ENCODE measurements at places on chromosomes 12 and 14. TPM values are rescaled to one million over a fixed set of nuclear protein-coding genes. Genes with fewer than 3 reads are reported as not detected.
A peak's percentile ranks its signal among the peaks of the same experiment; 100 is the strongest.

FAM90A1 gene
- 0.24 TPM for polyA plus RNA-seq

DNA sequence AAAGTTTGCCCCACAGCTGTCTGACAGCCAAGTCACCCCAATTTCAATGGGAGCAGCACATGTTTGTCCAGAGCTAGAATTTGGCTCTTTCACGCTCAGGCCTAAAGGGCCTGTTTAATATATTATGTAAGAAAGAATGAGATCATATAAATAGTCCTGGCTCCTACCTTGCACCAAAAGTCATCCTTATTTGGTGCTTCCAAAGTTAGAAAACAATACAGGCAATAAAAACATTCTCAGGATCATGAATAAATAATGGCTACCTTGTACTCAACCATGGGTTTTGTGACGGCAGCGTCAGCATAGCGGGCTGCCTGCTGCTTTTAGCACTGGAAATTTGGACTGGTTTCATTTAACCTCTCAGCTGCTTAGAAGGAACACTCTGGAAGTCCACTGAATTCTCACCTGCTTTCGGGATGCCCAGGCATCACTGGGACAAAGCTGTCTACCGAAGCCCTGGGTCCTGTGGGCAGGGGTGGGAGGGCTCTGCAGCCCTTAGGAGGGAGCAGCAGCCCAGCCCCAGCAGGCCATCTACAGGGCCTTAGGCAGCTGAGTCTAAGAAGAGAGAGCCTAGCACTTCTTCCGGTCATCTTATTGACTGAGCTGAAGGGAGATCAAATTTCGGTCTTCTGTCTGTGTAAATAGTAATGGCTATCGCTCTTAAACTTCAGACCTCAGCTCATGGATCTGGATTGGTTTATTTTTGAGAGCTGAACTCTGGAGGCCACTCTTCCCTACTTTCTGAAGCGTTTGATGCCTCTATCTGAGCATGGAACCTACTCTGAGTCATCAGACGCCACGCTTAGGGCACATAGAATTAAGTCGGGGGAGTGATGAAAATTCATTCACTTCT lies 106.5 kb downstream of the SAMD4A start:
- DNase-seq: no peak

DNA sequence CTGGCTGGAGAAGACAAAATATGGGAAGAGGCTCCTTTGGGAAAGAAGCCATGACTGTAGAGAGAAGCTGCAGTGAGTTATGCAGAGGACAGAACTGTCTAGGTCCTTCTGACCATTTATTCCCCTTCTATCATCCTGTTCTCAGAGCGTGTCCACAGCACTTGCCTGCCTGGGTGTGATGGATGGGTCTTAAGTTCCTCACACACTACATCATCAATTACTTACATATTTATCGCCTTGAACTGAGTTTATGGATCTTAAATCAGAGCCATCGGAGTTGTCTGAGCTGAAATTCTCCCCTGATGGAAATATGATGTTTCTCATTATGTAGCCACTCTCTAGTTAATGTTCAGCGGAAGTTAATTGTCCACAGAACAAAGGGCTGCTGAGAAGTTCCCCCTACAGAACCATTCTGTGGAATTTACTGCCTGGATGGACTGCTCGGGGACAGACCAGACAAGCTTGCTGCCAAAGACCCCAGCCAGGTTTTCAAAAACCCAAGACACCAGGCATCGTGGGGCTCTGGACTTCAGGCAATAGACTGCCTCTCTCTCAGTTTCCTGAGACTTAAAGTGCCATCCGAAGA lies 232.5 kb upstream of the NOS1 start:
- no peak for DNase-seq

ZNF605 gene
- 2.1 TPM for polyA plus RNA-seq

- DNase-seq: no peak
Observed at GRCh38 chr14:42555365-42555764, 948.7 kb downstream of the LRFN5 start.

MYF6 gene
- polyA plus RNA-seq: not detected

PIK3C2G gene
- polyA plus RNA-seq: not detected

GRCh38 chr12:112031472-112031871 lies 18.2 kb downstream of the ERP29 start:
- DNase-seq: no peak

DNA sequence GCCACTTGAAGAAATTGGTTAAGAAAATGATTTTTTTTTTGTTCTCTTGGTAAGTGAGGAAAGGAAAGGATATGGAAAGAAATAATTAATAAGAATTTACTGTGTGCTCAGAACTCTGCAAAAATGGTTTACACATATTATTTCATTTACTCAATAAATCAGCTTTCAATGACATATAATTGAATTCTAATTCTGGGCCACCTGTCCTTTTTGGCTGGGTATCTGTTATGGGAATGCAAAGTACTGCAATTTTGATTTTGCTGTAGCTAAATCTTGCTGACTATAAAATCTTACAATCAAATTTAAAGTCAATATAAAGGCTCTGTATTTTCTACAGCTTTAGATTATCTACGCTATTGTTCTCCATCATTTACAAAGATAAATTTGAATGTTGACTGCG lies 147.1 kb downstream of the GRIP1 start:
- DNase-seq: no peak

- DNase-seq: peak; percentile 61
Observed at GRCh38 chr14:67666750-67667449, 7.5 kb downstream of the VTI1B start.

- DNase-seq: no peak
Observed at GRCh38 chr12:19674437-19674836, 235.1 kb downstream of the AEBP2 start.

- peak; percentile 48 for DNase-seq
Observed at GRCh38 chr12:26124446-26125399, at the start of gene BHLHE41. BHLHE41 (minus strand) TSS chr12:26125037; CDS start chr12:26124779, 258 bp downstream.

- DNase-seq: no peak
Observed at GRCh38 chr12:9808504-9808903, 18.8 kb upstream of the KLRF1 start.

DNA sequence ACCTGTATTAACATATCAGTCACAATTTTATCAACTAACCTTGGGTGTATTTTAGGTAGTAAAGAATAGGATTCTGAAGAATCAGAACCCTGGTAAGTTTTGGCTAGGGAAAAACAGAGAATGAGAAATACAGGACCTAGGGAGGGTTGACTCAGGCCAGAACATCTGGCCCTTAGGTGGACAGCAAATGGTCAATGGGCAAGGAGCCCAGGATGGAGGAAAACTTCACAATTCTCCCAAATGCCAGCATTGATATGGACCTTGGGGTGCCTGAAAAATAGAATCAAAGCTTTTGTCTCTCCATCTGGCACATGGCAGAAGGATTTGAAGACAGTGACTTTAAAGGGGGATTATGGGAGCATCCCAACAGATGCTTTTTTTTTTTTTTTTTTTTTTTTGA lies 32.7 kb upstream of the PRPF39 start:
- DNase-seq: no peak

SSTR1 gene
- 1.6 TPM for polyA plus RNA-seq

- no peak for DNase-seq
Observed at GRCh38 chr12:74490390-74491064, 47.1 kb upstream of the ATXN7L3B start.

DNA sequence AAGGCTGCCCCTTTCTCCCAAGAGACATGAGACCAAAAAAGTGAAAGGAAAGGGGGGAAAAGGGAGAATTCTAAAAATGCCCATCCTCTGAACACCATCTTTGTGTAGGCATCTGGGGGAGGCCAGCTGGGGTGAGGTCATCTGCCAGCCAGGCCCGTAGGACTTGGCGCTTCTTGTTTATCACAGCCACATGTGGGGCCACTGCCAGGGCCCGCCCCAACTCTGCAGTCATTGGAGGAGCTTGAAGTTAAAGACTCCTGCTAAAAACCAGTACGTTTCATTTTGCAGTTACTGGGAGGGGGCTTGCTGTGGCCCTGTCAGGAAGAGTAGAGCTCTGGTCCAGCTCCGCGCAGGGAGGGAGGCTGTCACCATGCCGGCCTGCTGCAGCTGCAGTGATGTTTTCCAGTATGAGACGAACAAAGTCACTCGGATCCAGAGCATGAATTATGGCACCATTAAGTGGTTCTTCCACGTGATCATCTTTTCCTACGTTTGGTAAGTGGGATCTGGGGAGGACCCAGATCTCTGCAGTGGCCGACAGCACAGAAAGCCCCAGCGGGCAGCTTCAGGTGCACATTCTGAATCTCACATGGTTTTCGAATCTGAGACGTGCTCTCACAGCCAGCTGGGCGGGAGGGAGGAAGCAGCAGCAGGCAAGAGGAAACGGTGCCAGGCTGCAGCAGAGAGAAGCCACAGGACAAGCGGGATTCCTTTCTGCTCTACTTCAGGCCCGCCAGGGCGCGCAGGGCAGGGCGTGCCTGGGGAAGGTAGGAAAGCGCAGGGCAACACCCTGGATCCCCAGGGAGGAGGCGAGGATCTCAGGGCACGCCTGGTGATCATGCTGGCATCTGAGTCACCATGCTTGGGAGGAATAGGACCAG lies at the start of gene P2RX7:
TSS of gene P2RX7 (plus strand) at position 276 of the 881 bp plus-strand sequence. CDS start at position 371, 95 bp downstream.
- DNase-seq: peak; percentile 75

ASIC1 gene
- 0.41 TPM for polyA plus RNA-seq

GRIN2B gene
- polyA plus RNA-seq: not detected

DNA sequence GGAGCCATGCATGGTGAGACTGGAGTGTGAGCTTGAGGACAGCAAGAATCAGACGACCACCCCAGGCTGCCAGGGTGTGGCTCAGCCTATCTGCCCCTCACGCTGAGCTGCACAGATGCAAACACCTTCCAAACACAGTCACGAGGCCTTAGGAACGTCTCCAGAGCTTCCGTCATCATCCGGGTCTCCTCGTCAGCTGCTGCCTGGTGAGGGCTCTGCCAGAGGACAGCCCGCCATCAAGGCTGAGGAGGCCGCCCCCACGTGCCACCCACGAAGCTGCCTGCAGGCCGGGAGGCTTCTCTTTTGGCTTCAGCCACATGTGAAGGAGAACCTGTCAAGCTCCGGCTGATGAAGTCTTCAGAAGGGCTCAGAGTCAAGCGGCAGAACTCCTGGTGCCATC lies 13.4 kb downstream of the DDX51 start:
- no peak for DNase-seq

REM2 gene
- 0.88 TPM for polyA plus RNA-seq

- DNase-seq: no peak
Observed at GRCh38 chr12:25670076-25671055, 117.3 kb upstream of the LMNTD1 start.

DNA sequence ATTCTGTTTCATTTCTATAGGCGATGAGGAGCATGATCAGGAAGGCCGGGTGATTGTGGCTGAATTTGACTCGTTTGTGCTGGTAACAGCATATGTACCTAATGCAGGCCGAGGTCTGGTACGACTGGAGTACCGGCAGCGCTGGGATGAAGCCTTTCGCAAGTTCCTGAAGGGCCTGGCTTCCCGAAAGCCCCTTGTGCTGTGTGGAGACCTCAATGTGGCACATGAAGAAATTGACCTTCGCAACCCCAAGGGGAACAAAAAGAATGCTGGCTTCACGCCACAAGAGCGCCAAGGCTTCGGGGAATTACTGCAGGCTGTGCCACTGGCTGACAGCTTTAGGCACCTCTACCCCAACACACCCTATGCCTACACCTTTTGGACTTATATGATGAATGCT lies 1.9 kb downstream of the APEX1 start:
- no peak for DNase-seq

KRT6A gene
- polyA plus RNA-seq: 46.8 TPM

MRPL42 gene
- polyA plus RNA-seq: 27.5 TPM

DNA sequence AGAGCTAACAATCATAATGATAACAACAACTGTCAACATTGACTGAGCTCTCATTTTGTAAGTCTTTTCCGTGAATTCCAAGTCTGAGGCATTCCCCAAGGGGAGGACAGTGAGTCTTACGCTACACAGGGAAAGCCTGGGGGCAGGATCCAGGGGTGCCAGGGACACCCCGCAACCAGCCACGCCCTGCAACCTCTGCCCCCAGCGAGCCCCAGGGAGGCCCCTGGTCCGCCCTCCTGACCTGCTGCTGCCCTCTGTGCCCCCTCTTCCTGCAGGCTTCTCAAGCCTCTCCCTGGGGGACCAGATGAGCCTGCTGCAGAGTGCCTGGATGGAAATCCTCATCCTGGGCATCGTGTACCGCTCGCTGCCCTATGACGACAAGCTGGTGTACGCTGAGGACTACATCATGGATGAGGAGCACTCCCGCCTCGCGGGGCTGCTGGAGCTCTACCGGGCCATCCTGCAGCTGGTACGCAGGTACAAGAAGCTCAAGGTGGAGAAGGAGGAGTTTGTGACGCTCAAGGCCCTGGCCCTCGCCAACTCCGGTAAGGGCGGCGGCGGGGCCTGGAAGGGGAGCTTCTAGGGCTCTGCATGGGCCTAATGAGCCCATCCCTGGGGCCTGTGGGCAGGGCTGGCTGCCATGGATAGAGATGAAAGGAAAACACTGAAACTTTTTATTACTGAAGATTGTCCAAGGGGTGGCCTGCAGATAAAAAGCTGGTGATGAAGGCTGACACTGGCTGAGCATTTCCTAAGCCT lies 115.4 kb downstream of the ESRRB start:
- DNase-seq: no peak

All from lung (tissue), 17 donors.